NCI-H1436 (cell line): ENCODE measurements at places on chromosomes 6 and 20.

DNA sequence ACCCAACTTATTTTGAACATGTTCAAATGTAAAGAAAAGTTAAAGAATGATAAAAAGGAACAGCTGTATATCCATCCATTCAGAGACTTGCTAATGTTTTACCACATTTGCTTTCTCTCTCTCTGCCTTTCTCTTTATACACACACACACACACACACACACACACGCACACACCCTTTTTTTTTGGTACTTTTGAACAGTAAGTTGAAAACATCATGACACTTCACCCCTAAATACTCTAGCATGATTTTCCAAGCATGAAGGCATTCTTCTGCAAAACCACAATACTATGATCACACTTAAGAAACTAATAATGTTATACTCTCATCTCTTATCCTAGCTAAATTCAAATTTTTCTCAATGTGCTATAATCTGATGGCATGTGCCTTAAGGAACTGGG lies 192.3 kb downstream of the UTRN start:
- DNase-seq: no peak

GRCh38 chr6:139925894-139926641 lies 551.6 kb upstream of the CITED2 start:
- DNase-seq: peak; percentile 41

GRCh38 chr6:73340048-73340447 lies 14.0 kb downstream of the DPPA5 start:
- no peak for DNase-seq

DNA sequence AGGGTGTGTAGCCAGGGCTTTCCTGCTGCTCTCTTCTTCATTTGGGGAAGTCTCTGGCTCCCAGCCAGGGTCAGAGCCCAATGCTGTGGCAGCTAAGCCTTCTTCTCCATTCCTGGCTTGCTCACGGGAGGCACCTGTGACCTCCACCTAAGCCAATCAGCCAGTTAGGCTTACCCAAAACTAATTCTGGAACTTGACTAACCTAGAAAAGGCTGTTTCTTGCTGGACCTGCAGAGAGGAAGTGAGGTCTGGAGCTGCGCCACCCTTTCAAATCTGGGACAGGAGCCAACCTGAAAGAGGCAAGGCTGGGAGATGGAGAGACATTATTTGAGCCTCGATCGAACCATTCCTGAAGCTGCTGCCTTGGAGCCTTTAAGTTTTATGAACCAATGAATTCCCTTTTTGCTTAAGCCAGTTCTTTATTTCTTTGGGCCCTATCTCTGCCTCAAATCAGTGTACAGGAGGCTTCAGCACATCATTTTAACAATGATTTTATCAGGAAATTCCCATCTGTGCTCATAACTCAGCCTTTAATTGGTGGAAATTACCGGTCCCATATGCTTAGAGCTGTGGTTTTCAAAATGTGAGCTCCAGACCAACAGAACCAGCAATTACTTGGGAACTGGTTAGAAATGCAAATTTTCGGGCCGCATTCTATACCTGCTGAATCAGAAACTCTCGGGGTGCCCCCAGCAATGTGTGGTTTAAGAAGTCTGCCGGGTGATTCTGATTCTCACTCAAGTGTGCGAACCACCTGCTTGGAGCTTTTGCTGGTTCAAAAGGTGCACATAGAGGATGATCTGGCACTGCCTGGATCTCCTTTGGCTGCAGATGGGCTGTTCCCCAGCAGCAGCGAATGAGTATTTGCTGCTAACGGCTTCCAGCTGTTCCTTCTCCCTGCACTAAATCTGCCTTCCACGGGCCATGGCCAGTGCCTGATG lies 97.4 kb upstream of the RNF24 start:
- no peak for DNase-seq

- no peak for DNase-seq
These were observed 205.6 kb downstream of the ZDHHC14 start for GRCh38 chr6:157586476-157587126.

- no peak for DNase-seq
These were observed 2.4 kb downstream of the C6orf47 start for GRCh38 chr6:31658158-31658688.

DNA sequence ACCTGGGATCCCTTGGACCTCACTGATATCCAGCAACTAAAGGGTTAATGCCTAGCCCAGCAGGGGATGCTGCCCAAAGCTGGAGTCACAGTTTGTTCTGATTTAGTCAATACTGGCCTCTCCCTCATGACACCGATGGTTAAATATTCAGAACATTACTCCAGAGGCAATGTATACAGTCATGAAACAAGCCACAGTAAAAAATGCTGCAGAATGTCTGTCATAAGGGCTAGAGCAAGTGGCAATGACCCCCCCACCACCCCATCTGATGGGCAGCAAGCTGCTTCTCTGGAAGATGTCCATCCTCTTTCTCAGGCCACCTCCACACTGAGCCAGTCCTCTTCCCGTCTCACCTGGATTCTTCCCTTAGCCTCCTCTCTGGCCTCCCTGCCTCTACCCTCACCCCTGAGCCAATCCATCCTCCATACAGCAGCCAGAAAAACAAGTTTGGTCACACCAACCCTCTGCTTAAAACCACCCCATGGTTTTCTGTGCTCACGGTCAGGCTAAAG lies 99.0 kb upstream of the KCNG1 start:
- no peak for DNase-seq

GRCh38 chr20:5654557-5654956 lies 95.6 kb upstream of the SHLD1 start:
- DNase-seq: no peak

DNA sequence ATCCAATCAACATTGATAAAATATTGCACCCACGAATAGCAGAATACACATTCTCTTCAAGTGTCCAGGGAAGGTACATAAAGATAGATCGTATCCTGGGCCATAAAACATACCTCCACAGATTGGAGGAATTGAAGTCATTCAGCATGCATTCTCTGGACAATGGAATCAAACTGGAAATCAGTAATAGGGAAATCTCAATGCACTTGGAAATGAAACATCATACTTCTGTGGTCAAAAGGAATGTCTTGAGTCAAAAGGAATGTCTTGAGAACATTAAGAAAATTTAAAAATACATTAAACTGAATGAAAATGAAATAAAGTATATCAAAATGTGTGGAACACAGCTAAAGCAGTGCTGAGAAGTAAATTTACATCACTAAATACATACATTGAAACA lies 138.8 kb downstream of the TFAP2A start:
- DNase-seq: no peak

GRCh38 chr20:52748990-52749389 lies 223.2 kb upstream of the TSHZ2 start:
- no peak for DNase-seq

DNA sequence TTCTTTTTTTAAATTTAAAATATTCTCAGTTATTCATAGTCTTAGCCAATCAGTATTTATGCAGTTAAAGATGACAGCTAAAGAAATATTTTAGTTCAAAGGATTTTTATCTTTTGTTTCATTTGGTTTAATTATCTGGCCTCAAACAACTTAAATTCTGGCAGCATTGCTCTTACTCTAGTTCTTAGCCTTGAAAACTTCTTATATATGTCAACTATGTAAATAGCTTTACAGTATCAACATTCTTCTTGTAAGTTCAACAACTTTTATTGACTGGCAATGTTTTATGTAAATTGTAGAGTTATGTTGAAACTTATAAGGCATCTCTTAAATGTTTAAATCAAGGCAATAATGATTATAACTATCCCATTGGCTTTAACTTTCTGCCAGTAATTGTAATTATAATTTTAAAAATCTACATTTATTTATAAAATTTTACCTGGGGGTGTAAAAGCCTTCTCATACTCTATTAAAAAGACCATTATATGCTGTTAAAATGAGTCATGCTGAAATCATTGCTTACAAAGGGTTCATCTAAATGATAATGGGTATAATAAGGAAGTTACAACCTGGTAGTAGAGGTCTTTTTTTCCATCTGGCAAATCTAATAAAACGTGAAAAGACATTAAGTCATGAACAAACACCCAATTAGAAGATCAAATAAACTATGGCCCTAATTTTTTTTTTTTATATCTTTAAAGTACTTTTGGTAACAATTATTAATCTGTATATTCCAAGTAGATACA lies 45.8 kb upstream of the FAM184A start:
- no peak for DNase-seq
